ENCODE measurements at places on chromosomes 6 and 20.

- peak; percentile 83 for DNase-seq
These were observed at the start of gene PAQR8 for GRCh38 chr6:52361945-52362442. Gene PAQR8 (plus strand): TSS chr6:52362151. CDS start chr6:52403214, 41,063 bp downstream.

- peak; percentile 97 for DNase-seq
These were observed 5.6 kb upstream of the ADGRF1 start for GRCh38 chr6:47047479-47048407.

GRCh38 chr6:134026597-134026996 is 25.8 kb downstream of the SLC2A12 start:
- DNase-seq = no peak

DNA sequence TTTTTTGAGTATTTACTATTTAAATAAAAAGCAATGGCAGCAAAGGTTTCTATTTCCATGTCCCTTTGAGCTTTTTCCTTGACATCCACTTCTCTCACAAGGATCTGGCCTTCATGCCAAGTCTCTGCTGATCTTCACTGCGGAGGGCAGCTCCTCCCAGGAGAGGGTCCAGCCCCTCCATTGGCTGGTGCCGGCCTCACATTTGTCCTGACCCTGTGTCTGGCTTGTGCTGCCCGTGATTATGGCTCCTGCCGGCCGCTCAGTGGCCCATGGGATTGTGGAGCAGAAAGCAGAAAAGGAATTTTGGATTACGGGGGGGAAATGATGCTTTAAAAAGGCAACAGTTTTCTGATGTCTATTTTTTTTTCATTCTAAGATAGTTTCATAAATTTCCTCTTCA is 31.2 kb upstream of the PDE7B start:
- no peak for DNase-seq

DNA sequence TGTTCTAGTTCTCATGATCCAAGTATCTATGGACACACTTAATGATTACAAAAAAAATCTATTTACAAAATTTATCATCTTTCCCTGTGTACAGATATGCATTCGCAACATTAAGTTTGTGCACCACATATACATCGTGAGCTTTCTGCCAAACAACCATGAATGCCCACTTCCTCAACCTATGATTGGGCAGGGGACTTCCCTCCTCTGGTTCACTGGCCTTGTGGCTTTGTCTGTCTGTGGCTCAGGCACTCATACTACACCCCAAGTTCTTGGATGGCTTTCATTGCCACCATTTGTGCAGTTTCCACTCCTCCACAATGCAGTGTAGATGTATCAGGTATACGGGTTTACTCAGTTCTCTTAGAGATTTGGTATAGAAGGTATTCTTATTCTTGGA is 74.9 kb downstream of the HS3ST5 start:
- DNase-seq = no peak

DNA sequence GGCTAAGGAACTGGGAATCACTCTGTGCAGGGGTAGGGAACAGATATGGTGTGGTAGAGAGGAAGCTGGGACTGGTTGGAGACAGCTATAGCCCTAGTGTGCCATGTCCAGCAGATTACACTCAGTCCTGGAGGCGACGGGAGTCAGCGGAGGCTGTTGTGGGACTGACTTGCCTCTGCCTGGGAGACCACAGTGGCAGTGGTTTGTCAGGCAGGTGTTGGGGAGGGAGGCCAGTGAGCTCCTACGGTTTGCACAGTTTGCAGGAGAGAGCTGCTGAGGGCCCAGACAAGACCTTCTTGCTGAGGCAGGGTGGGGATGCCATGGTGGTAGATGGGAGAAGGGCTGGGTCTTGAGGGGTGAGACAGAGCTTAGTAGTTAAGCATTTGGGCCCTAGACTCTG is 4.9 kb downstream of the PLCG1 start:
- DNase-seq = no peak

GRCh38 chr20:4371623-4372251 is 350.0 kb upstream of the PRND start:
- peak; percentile 37 for DNase-seq

- DNase-seq = peak; percentile 64
These were observed 604.4 kb upstream of the NOX3 start for GRCh38 chr6:156060013-156060412.

GRCh38 chr20:33561692-33562601 is 72.1 kb downstream of the CBFA2T2 start:
- peak; percentile 39 for DNase-seq

- no peak for DNase-seq
These were observed 406.7 kb downstream of the CD83 start for GRCh38 chr6:14524319-14524718.

GRCh38 chr6:81834141-81834681 is 81.7 kb upstream of the TENT5A start:
- DNase-seq = no peak
